Right cardiac atrium (tissue), 5 donors: ENCODE measurements at places on chromosomes 2 and 18.

GRCh38 chr2:8049851-8050571 is 631.8 kb upstream of the ID2 start:
- DNase-seq, result no peak

DNA sequence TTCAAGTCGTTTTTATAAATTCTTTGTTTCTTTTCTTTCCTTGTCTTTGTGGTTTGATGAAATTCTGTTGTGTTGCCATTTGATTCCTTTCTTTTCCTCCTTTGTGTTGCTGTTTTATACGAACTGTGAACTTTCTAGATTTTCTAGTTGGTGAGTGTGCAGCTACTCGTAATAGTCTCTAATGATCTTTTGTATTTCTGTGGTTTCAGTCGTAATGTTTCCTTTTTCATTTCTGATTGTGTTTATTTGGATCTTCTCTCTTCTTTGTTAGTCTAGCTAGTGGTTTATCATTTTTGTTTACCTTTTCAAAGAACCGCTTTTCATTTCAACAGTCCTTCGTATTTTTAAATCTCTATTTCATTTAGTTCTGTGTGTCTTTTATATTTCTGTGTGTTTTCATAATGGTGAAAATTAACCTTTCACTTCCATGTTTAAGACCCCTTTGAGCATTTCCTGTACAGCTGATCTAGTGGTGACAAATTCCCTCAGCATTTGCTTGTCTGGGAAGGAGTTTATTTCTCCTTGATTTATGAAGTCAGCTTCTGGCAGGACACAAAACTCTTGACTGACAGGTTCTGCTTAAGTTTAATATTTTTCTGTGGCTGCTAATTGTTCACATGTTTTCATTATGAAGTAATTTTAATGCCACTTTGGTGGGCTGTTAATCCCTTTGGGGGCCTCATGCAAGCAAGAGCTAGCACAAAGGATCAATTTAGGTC is 16.2 kb upstream of the MALT1 start:
- no peak for DNase-seq

DNA sequence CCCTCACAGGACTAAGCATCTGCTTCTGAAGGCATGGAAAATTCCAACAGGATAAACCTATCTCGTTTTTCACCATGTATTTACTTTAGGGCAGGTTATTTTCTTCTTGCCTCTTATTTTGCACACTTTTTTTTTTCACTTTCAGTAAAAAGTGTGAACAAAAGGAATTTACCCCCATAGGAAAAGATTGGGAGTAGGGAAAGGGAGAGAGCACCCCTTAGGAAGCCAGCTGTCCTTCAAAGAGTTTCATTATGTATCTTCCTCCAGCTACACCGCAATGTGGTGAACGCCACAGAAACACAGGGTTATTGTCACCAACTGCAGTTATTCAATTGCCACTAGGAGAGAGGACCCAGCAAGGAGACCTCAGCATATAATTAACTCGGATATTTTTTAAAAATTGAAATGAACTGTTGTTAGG is 286.2 kb upstream of the VRK2 start:
- DNase-seq, result no peak

DNA sequence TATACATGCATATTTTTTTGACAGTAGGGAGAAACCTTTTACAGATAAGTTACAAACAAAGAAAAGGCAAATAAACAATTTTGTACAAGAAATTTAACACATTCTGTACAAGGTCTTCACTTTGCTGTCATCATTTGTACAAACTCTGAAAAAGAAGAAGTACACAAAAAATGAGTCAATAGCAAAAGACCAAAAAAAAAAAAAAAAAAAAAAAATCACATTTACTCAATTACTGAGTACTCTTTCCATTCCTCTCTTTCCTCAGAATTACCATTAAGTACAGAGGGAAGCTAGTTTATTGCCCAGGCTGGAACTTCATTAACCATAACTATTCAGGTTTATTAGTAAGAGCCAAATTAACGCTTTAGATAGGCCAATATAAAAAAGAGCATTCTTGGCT is 5.6 kb upstream of the STPG4 start:
- no peak for DNase-seq

DNA sequence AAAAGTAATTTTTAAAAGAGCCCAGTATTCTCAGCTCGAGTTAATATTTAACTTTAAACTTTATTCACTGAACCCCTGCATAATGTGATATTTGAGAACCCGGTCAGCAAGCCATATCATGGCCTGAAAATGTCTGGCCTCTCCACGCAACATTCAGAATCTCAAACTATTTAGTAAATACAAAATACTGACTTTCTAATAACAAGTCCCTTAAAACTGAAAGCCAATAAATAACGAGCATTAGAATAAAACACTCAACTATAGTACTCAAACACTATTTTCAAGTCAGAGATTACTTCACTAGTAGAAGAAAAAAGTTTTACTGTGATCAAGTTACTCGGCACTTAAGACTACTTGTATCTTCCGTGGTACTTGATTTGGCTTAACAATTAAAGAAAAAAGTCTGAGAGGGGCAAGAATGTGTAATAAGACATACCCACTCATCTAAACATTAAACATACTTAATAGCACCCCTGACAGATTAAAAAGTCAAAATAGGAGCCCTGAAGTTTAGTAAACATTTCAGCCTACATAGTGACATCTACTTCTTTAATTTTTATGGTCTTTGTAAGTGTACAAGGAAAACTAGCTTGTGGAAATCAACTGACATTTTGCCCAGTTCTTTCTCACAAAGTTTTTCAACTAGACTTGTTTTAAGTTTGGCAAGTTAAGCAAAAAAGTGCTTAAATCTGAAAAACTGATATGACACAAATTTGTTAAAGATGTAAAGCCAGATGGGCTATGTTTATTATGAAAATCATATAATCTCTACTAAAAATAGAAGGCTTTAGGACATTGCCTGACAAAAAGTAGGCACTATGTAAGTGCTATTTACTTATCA is 38.2 kb downstream of the RTN4 start:
- no peak for DNase-seq

- peak; percentile 79 for DNase-seq
Measured at GRCh38 chr2:17878281-17879136, at the start of gene KCNS3. KCNS3 (plus strand) TSS chr2:17878667; CDS start chr2:17931009, 52,342 bp downstream.

DNA sequence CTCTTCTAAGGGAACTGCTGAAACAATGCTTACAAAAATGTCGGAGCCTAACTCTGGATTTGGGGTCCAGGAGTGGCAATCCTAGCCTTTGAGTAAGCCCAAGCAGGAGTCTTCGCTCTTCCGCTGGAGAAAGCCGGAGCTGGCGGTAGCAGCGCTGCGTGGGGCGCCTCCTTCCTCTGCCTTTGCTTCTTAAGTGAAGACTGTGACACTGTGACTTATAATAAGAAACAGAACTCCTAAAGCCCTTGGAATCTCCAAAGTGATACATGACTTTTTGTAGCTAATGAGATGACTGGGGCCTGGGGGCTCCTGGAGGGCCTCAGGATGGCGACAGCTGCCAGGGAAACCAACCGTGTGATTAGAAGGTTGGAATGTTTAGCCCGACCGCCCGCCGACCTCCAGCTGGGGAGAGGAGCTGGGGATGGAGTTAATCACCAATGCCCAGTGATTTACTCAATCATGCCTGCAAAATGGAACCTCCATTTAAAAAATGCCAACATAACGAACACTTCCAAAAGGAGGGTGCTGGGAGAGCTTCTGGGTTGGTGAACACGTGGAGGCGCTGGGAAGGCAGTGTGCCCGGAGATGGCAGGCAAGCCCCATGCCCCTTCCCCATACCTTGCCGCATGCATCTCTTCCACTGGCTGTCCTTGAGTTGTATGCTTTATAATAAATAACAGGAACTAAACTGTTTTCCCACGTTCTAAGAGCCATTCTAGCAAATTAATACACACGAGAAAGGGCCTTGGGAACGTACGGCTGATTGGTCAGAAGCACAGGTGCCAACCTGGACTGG is 29.0 kb upstream of the MAL start:
- no peak for DNase-seq

- DNase-seq, result peak; percentile 85
Measured at GRCh38 chr2:126886211-126886915, 12.3 kb upstream of the TEX51 start.

- DNase-seq, result no peak
Measured at GRCh38 chr2:165989851-165990250, 36.3 kb upstream of the TTC21B start.

GRCh38 chr2:69422198-69422597 is 15.0 kb downstream of the NFU1 start:
- no peak for DNase-seq

- no peak for DNase-seq
Measured at GRCh38 chr2:204545861-204546735, 823 bp downstream of the PARD3B start.

- no peak for DNase-seq
Measured at GRCh38 chr2:219983836-219984235, 356.4 kb downstream of the SLC4A3 start.

- peak; percentile 37 for DNase-seq
Measured at GRCh38 chr2:234291765-234292204, 205.1 kb downstream of the ARL4C start.

DNA sequence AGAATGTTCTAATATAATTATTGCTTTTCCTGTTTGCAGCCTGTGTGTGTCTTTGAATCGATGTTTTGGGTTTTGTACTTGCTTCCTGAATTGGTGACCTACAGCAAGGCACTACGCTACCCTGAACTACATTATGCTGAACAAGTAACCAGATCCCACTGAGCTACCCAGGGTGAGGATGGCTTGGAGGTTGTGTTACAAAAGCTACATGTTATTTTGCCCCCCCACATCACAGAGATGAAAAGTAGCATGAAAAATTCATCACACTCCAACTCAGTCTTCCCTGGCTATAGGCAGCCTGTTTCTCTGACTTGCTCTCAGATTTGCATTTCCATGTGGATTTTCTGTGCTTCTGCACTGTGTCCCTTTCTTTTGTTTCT is 162.1 kb downstream of the LDLRAD4 start:
- no peak for DNase-seq

DNA sequence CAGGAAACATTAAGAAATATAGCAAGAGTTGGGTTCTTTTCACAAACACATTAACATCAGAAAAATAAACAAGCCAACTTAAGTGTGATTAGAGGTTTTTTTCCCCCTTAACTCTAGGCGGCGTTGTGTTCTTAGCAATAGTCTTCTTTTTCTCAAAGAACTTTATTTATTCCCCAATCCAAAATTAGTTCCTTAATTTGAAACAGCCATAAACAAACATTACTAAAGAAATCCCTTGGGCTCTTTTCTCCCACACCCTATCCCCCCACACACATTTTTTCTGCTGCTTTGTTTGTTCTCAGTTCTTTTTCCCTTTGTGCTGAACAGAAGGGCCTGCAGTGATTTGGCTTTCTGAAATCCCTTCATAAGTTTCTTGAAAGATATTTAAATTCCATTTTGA is 13.2 kb upstream of the MYO1B start:
- no peak for DNase-seq

DNA sequence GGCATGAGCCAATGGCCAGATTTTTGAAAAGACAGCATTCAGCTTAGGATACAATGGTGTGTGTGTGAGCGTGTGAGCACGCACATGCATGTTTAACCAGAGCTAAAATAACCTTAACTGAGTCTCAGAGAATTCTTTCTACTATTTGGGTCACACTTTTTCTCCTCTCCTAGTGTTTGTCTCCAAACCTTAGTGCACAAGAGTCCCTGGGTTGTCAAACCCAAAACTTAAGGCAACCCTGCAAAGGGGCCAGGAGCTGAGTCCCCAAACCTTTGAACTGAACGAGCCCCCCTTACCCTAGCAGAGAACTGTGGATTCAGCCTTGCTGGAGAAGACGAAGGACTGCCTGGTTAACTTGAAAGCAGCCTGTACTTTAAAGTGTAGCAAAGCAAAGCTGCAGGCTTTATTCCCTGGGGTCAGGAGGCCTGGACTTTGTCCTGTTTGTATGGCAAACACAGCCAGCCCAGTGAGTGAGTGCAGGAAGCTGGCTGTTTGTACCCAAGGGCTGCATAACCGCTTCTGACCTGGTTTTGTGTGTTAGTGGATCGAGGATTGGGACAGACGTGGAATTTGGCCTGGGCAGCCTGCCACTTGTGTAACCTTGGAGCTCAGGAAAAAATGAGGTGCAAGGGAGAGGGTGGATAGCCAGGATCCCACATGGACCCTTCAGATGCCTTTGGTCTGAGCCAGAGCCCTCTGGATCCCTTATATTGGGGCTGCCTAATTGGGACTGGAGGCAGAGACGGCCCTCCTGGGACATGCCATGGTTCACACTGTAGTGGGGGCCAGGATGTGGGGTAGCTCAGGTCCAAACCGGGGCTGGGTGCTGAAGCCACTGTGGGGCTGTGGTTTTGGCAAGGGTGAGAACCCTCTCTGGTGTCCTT is 6.4 kb upstream of the PSMD1 start:
- no peak for DNase-seq

DNA sequence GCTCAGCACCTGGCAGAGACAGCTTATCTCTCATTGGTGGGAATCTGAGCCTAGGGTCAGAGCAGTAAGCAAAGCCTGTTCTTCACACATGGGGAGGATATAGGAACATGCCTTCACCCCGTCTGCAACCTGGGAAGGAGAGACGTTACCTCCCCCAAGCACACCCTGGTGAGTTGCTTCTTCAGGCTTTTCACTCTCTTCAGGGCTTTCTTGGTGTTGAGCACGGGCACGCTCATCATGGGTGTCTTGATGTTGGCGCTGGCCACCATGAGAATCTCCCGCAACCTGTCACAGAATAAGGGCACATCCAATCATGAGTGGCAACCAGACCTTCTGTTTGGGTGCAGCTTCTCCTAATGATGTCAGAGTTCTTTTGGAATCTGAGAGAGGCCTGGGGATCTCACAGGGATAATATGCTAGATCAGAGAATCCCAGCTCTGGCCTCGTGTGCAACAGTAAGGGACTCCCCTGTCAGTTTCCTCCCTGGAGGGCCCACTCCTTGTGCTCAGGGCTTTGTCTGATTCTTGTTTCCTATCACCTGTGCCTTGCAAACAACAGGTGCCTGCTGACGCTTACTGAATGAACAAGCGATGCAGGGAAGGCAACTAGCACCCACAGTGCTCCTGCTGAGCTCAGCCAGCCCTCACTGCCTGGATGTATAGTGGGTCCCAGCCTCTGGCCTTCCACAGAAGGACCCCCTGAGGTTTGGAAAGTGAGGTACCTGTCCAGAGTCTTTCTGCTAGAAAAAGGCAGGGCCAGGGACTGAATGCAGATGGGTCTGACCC is 66.3 kb downstream of the POLR1A start:
- DNase-seq, result no peak

DNA sequence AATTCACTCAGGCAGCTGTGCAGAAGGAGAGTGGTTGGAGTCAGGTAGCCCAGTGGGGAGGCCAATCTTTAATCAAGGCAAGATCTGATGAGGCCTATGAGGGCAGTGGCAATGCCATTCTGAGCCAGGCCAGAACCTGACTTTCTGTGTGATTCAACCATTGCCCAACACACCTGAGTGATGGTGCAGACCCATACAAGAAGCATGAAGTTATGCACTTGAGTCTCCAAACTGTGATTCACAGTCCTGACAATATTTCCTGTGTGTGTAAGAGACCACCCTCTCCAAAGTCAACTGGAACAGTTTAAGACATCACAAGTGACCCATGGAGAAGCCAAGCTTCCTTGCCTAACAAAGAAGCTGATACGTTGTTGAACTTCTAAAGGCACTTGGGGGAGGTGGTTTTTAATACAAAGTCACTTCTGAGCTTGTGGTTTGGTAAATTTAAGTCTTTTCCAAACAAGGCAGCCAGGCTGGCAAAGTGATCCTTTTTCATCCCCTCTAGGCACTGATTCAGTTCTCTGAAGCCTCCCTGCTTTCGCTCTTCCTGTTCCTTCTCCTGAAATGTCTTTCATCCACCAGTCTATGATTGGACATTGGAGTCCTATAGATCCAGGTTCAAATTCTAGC is 49.0 kb downstream of the VSNL1 start:
- no peak for DNase-seq
